RKO (cell line): ENCODE measurements at places on chromosomes 5 and 9.

GRCh38 chr5:89936576-89936975, 473.0 kb downstream of the CETN3 start:
- no peak for DNase-seq

- DNase-seq, result no peak
These were observed at the start of gene CDO1 for GRCh38 chr5:115816226-115817081. Gene CDO1 (minus strand): TSS chr5:115816659. CDS start chr5:115816397, 262 bp downstream.

DNA sequence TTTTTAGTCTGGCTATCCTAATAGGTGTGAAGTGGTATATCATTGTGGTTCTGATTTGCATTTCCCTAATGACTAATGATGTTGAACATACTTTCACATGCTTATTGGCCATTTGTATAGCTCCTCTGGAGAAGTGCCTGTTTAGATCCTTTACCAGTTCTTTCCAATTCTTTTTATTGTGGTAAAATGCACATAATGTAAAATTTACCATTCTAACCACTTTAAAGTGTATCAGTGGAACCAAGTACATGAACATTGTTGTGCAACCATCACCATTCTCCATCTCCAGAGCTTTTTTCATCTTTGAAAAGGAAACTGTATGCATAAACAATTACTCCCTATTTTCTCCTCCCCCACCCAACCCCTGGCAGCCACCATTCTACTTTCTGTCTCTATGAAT, 95.4 kb downstream of the NRG2 start:
- DNase-seq, result no peak

GRCh38 chr5:17077440-17078233, 139.8 kb upstream of the BASP1 start:
- no peak for DNase-seq

DNA sequence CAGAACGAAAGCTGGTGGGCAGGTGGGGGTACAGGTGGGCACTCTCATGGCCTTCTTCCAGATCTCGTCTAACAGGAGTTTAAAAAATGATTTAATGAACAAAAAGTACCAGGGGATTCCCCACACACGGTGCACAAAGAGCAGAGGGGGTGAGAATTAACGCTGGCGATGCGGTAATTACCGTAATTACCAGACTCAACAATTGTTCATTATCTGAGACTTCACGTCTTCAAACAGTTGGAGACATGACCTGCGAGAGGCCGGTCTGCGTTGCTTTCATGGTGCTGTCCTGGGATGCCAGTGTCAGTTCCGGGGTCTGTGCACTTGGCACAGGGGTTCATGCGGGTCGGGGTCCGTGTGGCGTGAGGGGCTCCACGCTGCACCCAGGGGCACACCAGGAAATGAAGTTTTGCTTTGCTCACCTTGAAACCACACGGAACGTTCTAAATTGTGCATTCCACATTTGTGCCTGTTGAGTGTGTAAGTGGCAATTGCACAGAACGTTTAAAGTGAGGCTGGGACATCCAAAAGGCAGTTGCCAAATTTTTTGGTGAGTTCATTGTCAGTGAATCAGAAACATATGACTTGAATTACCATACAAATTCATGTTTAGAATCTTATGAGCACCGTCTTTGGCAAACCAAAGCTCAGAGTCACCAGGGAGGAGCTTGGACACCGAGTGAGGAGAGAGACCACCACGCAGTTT, 256.4 kb upstream of the IRX1 start:
- no peak for DNase-seq

DNA sequence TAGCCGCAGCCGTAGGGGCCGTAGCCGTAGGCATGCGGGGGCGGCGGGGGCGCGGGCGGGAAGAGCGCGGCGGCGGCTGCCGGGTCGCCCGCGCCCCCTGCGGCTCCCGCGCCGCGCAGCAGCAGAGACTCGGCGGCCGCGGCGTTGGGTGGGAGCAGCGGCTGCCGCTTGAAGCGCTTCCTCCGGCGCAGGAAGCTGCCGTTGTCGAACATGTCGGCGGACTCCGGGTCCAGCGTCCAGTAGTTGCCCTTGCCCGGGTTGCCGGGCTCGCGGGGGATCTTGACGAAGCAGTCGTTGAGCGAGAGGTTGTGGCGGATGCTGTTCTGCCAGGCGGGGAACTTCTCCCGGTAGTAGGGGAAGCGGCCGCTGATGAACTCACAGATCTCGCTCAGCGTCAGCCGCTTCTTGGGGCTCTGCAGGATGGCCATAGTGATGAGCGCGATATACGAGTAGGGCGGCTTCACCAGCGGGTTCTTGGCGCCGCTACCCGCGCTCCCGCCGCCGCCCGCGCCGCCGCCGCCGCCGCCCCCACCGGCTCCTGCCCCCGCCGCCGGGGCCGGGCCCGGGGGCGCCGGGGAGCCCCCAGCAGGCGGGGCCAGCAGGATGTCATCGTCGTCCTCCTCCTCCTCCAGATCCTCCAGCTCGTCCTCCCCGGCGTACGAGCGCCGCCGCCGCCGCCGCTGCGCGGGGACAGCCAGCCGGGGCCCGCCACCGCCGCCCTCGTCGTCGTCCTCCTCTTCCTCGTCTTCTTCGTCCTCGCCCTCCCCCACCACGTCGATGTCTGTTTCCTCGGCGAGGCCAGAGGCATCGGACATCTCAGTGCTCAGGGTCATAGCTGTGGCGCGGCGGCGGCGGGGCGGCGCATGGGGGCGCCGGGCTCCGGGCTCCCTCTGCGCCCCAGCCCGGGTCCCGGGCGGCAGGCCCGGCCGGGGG, 781 bp downstream of the FOXD1 start:
- peak; percentile 60 for DNase-seq

GRCh38 chr9:77291714-77292113, 114.4 kb downstream of the VPS13A start:
- DNase-seq, result peak; percentile 29

GRCh38 chr5:54524704-54525103, 7.1 kb downstream of the SNX18 start:
- no peak for DNase-seq

- DNase-seq, result no peak
These were observed 263.7 kb downstream of the CEMIP2 start for GRCh38 chr9:71504636-71505035.

- DNase-seq, result no peak
These were observed 860.8 kb upstream of the DMAC1 start for GRCh38 chr9:8660383-8660782.

DNA sequence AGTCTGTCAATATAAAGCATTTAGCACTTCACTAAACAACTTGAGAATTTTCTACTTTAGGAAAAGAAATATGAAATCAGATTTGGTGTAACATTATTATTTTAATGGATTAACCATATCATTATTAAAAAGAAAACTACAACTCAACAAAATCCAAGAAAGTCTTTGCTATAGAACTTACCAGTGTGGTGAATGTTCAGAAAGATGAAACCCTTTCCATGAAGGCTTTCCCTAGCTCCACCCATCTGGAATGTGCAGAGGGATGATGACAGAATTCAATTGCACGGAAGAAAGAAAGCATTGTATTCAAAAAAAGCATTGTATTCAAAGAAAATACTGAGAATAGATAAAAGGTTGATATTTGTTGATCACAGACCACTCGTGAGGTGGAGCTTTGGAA, 328.6 kb upstream of the NUDT12 start:
- no peak for DNase-seq

- DNase-seq, result no peak
These were observed 40.3 kb upstream of the CDKN2B start for GRCh38 chr9:22049411-22049810.

DNA sequence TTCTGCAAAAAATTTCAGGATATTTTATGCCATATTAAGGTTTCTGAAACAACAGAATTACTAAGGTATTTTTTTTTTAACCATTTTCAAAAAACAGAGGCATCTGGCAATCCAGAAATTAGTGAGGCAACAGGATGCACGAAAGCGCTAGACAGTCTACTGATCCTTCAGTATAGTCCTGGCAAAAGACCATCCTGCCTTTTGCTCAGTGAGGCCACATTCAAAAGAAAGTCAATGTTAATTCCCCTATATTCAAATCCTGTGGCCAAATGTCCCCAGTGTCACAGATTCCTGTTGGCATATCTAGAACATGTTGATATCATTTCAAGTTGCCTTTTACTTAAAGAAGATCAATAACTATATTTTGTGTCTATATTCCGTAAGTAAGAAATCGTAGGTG, 13.1 kb upstream of the NFIB start:
- DNase-seq, result no peak

- no peak for DNase-seq
These were observed 1.0 kb downstream of the KLF4 start for GRCh38 chr9:107488375-107489143.

- no peak for DNase-seq
These were observed 25.5 kb upstream of the STOM start for GRCh38 chr9:121395558-121395957.

- no peak for DNase-seq
These were observed 115.1 kb upstream of the SHB start for GRCh38 chr9:38183994-38184568.

- no peak for DNase-seq
These were observed 73.8 kb downstream of the RFX3 start for GRCh38 chr9:3451956-3452355.

DNA sequence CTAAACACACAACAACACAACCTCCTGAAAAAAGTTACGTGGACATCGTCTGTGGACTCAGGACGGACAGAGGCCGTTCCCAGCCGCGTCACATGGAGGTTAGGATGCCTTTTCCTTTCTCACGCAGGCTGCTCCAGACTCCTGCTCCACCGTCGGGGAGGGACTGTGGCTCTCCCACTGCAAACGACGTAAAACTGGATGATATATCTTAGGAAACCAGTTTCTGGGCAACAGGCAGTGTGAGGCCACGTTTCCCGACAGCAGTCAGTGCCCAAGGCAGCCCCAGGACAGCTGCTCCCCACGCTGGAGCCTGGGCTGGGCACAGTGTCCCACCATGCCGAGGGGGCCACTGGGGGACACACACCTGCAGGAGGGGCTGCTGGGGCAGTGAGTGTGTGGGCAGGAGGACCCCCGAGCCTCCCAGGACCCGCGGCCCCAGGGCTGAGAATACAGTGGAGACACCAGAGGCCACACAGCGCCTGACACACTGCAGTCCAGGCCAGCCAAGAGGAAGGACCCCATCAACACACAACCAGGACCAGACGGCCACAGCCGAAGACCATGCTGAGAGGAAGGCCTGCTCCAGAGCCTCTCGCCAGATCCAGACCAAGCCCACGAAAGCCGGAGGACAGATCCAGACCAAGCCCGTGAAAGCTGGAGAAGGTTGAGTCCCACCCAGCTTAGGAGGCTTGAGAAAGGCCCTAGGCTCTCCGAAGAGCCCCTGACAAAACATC, 26.2 kb downstream of the EXD3 start:
- DNase-seq, result no peak

GRCh38 chr5:134132372-134133187, 18.1 kb downstream of the TCF7 start:
- no peak for DNase-seq

GRCh38 chr9:27632254-27632653, 59.0 kb upstream of the C9orf72 start:
- DNase-seq, result no peak

- DNase-seq, result no peak
These were observed 151.5 kb downstream of the C9orf50 start for GRCh38 chr9:129469188-129469987.

DNA sequence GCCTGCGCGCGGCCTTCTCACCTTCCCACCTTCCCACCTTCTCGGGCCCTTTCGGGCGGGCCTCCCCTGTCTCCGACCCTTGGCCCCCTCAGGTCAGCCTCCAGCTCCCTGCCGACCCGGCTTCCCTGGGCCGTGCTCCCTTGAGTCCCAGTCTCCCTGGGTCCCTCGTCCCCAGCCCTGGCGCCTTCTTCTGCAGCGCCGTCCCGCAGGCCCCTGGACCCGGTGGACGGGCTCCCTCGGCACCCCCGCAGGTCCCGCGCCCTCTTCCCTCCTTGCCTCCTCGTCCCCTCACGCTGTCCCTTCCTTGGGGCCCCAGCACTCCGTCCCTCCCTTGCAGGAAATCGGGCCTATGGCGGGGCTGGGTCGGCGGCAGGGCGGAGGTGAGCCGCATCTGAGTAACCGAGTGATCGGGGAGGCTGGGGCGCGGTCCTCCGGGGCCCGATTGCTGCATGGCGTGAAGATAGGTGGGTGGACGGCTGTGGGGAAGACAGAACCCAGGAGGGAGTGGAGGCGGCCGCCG, 7.6 kb downstream of the ARPC5L start:
- DNase-seq, result peak; percentile 61

DNA sequence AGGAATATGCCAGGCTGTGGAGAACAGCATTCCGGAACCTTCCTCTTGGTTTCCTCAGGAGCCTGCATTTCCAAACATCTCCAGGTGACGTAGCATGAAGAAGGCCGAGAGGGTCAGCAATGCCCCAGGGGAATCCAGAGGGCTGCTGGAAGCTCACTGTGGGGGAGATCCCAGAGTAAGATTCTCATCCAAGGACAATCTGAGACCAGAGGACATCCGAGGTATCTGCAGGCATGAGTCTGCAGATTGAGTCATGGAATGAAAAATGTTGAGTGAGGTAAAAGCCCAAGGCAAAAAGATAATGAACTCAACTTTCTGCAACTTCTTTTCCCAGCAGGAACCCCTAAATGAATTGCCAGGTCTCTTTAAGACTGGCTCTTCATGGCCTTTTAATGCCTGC, 73.5 kb downstream of the KIF4B start:
- DNase-seq, result no peak

GRCh38 chr9:25207402-25208195, 470.6 kb downstream of the TUSC1 start:
- DNase-seq, result no peak

DNA sequence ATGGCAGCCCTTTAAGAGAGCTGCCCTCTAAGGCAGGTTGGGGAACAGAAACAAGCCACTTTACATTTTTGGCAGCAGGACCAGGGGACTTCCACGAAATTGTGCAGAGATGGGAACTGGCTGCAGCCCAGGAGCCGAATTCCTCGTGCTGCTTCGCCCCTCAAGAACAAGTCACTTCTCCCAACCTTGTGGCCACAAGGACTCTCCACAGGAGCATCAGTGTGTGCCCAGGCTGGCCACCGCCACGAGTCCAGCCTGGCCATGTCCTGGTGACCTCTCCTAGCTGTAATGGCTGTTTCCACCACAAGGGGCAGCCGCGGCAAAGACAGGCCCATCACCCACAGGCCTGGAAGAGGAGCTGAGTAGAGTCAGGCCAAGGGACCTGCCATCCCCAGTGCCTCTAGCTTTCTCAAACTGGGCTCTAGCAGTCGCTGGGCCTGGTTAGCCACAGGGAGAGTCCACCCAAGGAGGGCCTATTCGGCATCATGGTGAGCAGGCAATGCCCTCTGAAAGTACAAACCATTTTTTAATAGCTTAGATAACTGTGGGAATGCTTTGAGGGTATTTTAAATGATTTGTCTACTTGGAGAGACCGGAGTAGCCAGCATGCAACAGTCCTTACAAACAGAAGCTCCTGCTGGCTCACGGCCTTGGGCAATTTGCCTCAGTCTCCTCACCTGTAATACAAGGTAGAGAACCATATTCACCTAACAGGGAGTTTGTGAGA, 129.0 kb downstream of the COL23A1 start:
- DNase-seq, result peak; percentile 60

GRCh38 chr9:112111461-112111860, 63.6 kb downstream of the SUSD1 start:
- DNase-seq, result no peak

GRCh38 chr5:68155940-68156339, 59.6 kb upstream of the PIK3R1 start:
- DNase-seq, result no peak

DNA sequence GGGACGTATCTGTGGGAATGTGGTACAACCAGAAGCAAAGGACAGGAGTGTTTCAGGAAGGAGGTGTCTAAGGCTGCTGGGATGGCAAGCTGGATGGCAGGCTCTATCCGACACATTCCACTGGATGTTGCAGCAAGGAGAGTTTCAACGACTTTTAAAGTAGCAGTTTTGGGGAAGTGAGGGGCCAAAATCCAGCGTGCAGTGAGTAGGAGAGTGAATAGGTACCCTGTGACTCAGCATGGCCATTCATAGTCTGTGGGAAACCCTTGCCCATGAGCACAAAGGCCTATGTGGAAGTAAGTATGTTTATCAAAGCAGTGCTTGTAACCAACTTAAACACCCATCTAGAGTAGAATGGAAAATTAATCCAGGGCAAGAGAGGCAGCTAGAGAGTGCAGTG, 664.7 kb downstream of the ACTL7B start:
- no peak for DNase-seq
